ENCODE measurements at places on chromosomes 6 and 20. TPM values are rescaled to one million over a fixed set of nuclear protein-coding genes. Genes with fewer than 3 reads are reported as not detected.

DNA sequence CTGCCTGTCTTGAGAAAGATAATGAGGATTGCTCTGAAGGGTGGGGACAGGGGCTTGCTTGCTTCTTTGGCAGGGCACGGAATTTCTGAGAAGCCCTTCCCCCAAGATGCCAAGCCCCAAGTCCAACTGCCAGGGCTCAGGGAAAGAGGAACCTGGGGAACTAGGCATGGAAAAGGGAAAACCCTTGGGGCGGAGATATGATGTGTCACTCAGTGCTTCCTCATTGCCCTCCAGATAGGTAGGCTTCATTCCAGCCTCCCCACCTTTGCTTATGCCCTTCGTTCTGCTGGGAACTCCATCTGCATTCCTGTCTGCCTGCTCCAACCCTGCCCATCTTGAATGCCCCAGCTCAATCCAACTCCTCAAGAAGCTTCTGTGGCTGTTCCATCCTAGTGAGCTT lies 61.2 kb downstream of the VEGFA start:
- no peak for DNase-seq

- DNase-seq, result no peak
Measured at GRCh38 chr6:116010386-116010785, 50.3 kb downstream of the FRK start.

DNA sequence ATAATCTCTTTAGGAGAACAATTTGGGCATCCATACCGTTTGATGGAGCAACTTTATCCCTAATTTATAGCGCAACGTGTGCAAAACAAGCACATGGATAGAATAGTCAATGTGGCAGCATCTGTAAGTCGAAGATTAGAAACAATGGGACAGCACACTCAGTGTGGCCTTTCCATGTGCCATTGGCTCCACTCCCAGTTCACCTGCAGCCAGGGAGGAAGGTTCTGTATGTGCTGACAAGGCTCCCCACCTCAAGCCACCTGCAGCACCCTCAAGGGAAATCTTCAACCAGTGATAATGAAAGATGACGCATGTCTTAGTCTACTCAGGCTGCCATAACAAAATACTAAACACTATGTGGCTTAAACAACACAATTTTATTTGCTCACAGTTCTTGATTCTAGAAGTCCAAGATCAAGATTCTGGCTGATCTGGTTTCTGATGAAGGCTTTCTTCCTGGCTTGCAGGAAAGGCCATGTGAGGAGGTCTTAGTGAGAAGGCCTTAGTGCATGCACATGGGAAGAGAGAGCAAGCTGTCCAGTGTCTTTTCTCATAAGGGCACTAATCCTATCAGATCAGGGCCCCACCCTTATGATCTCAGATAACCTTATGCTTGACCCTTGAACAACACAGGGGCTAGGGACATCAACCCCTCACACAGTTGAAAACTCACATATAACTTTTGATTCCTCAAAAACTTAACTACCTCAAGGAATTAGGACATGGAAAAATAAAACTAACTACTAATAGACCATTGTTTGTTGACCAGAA lies 34.9 kb upstream of the SHLD1 start:
- DNase-seq, result no peak

- DNase-seq, result no peak
Measured at GRCh38 chr20:14505476-14505875, 168.1 kb upstream of the FLRT3 start.

DNA sequence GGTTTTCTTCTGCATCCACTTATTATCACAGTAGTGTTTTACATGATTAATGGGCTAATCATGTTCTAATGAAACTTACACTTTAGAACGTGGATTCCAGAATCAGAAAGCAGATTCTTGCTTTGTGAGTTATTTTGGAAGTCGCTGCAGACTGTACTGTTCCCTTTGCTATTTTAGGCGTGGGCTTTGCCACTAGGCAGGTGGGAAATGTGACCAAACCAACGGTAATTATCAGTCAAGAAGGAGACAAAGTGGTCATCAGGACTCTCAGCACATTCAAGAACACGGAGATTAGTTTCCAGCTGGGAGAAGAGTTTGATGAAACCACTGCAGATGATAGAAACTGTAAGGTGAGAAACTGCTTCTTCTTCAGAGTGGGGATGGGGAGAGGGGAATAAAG lies 598 bp downstream of the FABP7 start:
- DNase-seq, result no peak

Gene DPPA5
- total RNA-seq, result not detected

Gene HLA-B
- total RNA-seq, result 914 TPM
